Myocyte (in vitro differentiated cells): ENCODE measurements at places on chromosomes 16 and 17. TPM values are rescaled to one million over a fixed set of nuclear protein-coding genes. Genes with fewer than 3 reads are reported as not detected.

DNA sequence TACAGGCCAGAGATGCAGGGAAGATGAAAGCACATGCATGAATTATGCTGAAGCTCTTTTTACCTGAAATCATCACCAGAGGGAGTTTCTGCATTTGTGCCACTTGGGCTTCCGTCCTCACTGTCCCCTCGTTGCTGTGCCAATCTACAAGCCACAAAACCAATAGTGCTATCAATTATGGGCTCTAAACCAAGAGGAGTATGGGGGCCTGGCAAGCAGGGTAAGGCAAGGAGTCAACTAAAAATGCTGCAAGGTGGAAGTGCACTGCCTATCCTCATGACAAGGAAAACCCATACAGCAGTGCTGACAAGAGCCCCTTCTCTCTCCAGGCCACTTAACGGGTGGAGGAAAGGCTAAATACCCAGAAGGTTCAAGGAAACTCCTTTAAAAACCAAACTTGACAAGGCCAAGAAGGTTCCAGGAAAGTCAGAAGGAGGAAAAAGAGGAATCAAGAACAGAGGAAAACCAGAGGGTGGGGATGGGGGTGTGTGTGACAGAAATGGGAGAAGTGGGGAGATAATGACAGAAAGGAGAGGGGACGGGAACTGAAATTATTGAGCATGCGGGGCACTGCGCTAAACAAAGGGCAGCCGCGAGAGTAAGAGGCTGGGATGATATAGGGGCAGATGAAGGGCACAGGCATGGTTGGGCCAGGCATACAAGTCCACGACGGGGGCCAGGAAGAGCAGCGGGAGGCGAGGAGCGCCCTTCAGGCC, 674 bp downstream of the C17orf75 start:
- DNase-seq, result peak; percentile 32

GRCh38 chr17:48385319-48385718, 44.7 kb downstream of the SKAP1 start:
- DNase-seq, result no peak

DNA sequence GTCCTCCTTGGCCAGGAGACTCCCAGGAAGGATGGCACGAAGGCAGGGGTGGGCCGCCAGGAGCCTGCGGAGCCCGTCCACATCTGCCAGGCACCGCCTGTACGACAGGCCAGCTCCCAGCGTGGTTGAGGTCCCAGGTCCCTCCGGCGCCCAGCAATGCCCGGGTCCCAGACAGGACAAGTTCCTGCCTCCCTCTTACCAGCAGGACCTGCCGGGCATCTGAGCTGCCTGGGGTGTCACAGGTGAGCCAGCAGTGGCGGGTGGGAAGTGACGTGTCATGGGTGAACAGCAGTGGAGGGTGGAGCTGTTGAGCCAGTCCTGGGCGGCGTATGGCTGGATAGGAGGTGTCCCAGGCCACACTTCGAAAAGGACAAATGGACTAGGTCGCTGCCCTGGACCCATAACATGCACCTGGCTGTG, 15.7 kb upstream of the BAHCC1 start:
- DNase-seq, result no peak

- DNase-seq, result no peak
These were observed 141.4 kb downstream of the SOCS1 start for GRCh38 chr16:11114366-11115164.

GRCh38 chr16:75266738-75267630, 15.6 kb upstream of the BCAR1 start:
- no peak for DNase-seq

GRCh38 chr16:381012-381788, 578 bp downstream of the PGAP6 start:
- DNase-seq, result no peak

GRCh38 chr17:50832864-50833381, 2.5 kb upstream of the WFIKKN2 start:
- DNase-seq, result no peak

DNA sequence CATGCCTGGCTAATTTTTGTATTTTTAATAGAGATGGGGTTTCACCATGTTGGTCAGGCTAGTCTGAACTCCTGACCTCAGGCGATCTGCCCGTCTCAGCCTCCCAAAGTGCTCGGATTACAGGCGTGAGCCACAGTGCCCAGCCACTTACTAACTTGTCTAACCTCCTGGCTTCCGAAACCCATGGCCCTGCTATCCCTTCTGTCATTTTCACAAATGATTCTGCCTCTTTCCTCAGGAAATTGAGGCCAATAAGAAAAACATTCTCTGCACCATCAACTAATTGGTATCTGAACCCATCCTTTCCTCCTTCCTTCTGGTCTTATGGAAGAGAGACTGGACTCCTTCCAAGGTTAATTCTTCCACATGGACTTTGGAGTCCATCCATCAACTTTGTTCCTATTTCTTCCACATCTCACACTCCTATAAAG, 27.9 kb upstream of the TNRC6A start:
- peak; percentile 40 for DNase-seq

- no peak for DNase-seq
These were observed 24.0 kb upstream of the STH start for GRCh38 chr17:45974916-45975630.

DNA sequence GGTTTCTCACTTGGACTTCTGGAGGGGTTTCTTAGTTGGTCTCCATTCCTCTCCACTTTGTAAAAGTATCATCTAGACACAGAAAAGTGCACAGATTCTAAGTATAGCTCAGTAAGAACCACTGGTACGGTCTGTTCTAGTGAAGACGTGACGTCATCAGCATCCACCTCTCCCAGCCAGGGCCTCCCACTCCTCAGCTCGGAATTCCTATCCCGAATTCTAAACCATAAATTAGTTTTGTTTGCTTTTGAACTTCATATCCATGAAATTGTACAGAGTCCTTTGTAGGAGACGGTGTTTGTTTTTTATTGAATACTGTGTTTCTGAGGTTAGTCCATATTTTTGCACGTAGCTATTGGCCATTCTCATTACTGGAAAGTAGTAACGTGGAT, 25.5 kb downstream of the FOXK2 start:
- no peak for DNase-seq

GRCh38 chr17:3800362-3801271, at the start of gene ITGAE:
Gene ITGAE, minus strand, starts transcription at chr17:3801188. Its CDS starts 44 bp downstream, at chr17:3801144.
- DNase-seq, result no peak

ARHGDIG gene
- 0.48 TPM in 1 of 2 replicates, not detected in the other for total RNA-seq

ABCC3 gene
- total RNA-seq, result 1.6 and 2.0 TPM in 2 replicates

CCDC200 gene
- 0.62 TPM in 1 of 2 replicates, not detected in the other for total RNA-seq

ARMC7 gene
- total RNA-seq, result 3.6 and 4.4 TPM in 2 replicates

CMTM2 gene
- not detected in 2 replicates for total RNA-seq

VAT1L gene
- not detected in 2 replicates for total RNA-seq

CDH13 gene
- total RNA-seq, result 154 and 160 TPM in 2 replicates
